Activated naive CD4-positive, alpha-beta T cell treated with anti-CD3 and anti-CD28 coated beads, Interleukin-2, amount 50 U/mL, for 72 hours (primary cell): ENCODE measurements at places on chromosomes 2 and 18. TPM values are rescaled to one million over a fixed set of nuclear protein-coding genes. Genes with fewer than 3 reads are reported as not detected.

The CABYR gene
- total RNA-seq = 0.84 TPM

The CCDC85A gene
- total RNA-seq = not detected

DNA sequence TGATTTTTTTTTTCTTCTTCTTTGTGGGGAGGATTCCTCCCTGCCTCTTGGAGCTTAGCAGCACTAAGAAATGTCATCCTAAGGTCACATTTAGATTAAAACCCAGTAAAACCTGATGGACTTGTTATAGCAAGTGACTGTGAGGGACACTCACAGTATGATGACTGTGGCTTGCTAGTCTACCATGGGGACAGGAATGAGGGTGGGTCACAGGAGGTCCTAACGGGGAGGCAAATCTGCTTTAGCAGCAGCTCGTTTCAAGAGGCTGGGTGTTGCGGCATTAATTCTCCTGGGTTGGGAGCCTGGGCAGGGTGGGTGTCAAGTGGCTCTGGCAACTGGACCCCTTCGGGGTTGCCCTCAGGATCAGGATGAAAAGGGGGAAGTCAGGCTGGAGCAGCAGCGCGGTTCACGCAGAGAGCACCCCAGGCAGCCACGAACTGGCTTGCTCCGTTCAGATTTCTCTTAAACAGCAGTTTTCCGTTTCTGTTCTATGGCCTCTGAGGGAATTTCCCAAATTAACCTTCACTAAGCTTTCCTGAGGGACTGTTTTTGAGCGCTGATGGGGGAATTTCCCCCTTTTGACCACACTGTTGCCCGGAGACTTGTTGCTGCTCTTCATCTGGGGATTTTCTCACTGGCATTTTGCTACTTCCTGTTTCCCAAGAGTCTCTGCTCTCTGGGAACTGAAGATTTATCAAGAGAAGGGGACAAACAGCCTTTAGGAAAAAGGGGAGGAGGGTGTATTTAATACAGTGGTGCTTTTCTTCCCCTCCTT lies 59.8 kb upstream of the PELI1 start:
- DNase-seq = peak; percentile 67

GRCh38 chr2:85537600-85538506 lies 1.1 kb upstream of the MAT2A start:
- no peak for DNase-seq

- no peak for DNase-seq
Measured at GRCh38 chr2:96175951-96176350, 30.7 kb upstream of the DUSP2 start.

DNA sequence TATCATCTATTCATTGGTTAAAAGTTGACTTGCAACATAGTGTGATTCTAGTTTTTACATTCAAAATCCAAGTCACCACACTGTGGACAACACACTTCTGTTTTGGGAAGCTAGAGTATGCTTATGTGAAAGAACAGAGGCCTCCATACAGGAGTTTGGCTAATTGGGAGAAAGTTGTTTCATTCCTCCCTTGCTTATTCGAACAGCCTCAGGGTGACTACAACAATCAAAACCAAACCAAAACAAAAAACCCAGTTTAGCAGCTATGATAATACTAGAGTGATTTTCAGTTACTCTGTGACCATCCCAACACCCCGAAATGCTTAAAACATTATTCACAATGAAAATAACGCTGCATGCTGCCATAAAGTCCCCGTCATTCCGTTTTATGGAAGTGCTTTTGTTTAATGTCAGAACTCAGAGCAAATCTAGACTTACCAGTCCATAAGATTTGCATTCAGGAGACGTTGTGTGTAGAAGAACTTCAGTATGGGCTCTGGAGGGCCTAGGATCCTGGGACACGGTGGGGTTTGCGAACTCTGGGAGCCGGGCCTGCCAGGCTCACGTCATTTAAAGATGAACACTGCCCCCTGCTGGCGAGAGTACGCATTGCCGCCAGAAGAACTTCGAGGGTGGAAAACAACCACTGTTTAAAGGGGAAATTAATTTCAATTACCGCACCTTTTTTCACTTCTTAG lies 111.4 kb downstream of the FTCDNL1 start:
- peak; percentile 77 for DNase-seq
